ENCODE measurements at places on chromosomes 6 and 20. TPM values are rescaled to one million over a fixed set of nuclear protein-coding genes. Genes with fewer than 3 reads are reported as not detected.

- DNase-seq: no peak
- H3K4me3 ChIP-seq: no peak overlapping the region
- no peak overlapping the region for H3K27ac ChIP-seq
- H3K36me3 ChIP-seq: no peaks in the 10 kb centered on the region
- no peaks in the 10 kb centered on the region for H3K4me1 ChIP-seq
- H3K27me3 ChIP-seq: peaks cover 5% of the 10 kb centered on the region
These were observed 67.5 kb upstream of the COL21A1 start for GRCh38 chr6:56314683-56315523.

DNA sequence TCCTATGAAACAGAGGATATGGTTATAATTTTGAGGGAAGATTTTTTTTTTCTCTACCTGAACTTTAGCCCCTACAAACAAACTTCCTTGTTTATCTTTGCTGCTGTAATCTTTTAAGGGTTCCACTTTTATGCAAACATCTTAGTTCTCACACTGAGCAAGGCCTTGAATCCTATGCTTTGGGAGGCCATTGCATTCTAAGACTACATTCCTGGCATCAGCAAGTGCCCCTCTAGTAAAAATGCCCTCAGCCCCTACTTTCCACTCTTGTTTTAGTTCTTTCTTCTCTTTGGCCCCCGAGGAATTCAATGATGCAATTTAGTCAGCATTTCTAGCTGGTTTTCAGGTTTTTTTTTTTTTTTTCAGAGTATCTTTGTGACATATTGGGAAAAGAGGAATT lies 8.1 kb upstream of the AHI1 start:
- no peak overlapping the region for H3K27ac ChIP-seq
- no peaks in the 10 kb centered on the region for H3K4me1 ChIP-seq
- no peaks in the 10 kb centered on the region for H3K27me3 ChIP-seq
- no peak for DNase-seq
- no peak overlapping the region for H3K4me3 ChIP-seq

DNA sequence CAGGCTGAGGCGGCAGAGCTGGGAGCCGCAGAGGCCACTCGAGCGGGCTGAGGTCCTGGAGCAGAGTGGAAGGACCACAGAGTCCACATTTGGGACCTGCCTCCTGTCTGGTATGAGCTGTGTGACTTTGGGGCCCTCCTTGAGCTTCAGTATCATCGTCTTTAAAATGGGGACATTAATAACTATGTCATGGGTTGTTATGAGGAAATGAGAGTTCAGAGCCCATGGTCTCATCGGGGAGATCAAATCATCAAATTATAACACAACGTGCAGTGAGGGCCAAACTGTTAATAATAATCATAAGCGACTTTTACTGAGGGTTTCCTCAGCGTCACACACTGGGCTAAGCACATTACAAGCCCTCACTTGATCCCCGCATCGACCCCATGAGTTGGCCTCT lies 49.9 kb upstream of the CCDC167 start:
- no peak overlapping the region for H3K27ac ChIP-seq
- peaks cover 13% of the 10 kb centered on the region for H3K4me1 ChIP-seq
- H3K27me3 ChIP-seq: no peaks in the 10 kb centered on the region
- H3K4me3 ChIP-seq: no peak overlapping the region
- DNase-seq: no peak

GRCh38 chr20:57006411-57007170 lies 259.9 kb downstream of the BMP7 start:
- peak overlapping the region; percentile 7 for H3K4me3 ChIP-seq
- no peak for DNase-seq
- H3K36me3 ChIP-seq: no peaks in the 10 kb centered on the region
- H3K4me1 ChIP-seq: peaks cover 60% of the 10 kb centered on the region
- no peaks in the 10 kb centered on the region for H3K27me3 ChIP-seq

DNA sequence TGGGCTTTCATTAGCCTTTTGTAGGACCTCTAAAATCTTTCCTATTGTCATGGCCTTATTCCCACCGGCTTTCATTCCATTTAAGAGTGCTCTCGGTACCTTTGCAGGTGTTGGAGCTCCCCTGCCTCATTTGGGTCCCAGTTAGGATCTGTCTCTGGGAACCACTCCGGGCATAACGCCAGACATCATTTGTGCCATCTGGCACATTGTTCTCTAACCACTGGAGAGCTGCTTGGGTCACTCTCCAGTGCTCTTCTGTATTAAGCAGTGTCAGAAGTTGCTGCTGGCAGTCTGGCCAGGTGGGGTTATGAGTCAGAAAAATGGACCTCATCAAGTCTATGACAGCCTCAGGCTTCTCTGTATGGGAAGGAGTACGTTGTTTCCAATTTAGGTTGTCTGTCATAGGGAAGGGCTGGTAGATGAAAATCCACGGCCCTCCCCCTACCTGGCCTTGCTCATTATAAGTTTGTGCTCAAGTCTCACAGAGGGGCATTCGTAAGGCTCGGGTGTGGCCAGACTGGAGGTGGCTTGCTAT lies 62.9 kb upstream of the MOCS1 start:
- H3K27me3 ChIP-seq: no peaks in the 10 kb centered on the region
- H3K4me3 ChIP-seq: no peak overlapping the region
- H3K36me3 ChIP-seq: peaks cover 2% of the 10 kb centered on the region
- DNase-seq: peak; percentile 62

DNA sequence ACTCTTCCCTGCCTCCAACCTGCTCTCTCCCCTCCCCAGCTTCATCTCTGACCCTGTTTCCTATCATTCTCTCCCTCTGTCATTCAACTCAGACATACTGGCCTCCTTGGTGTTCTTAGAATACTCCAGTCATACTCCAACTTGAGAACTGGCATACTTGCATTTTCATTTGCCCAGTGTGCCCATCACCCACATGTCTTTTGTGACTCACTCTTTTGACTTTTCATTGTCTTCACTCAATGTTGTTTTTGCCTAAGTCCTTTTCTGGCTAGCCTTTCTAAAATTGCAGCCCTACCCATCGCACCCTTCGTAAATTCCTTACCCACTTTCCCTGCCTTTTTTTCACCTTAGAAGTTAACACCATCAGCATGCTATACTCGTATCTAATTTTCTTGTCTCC lies 77.0 kb upstream of the CD2AP start:
- no peak for DNase-seq
- H3K4me1 ChIP-seq: no peaks in the 10 kb centered on the region
- no peak overlapping the region for H3K4me3 ChIP-seq
- no peaks in the 10 kb centered on the region for H3K27me3 ChIP-seq
- no peak overlapping the region for H3K27ac ChIP-seq

DNA sequence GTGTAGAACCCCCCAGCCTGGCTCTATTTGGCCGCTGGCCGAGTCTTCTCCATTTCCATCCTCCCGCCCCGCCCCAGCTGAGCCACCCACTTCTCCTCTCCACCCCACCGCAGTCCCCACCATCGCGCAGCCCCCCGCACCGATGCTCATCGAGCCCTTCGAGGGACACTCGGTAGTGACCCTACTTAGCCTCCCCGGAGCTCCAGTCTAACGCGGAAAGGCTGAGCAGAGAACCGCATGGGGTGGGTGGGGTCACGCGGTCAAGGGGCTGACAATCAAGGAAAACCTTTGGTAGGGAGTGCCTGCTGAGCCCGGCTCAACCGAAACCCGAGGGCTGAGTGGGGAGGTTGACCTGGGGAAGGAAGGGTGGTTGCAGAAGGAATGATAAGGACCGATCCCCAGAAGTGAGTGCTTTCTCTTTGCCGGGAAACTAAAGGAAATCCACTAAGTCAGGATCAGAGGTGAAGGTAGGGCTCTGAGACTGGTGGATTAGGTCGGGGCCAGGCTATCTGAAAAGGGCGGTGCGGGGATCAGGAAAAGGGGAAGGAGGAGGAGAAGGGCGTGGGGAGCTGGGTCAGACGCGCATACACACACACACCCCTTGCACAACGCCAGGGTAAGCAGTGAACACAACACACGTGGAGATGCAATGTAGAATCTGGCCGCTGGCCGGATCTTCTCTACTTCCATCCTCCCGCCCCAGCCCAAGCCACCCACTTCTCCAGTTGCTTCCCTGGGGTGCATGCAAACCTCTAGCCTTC lies 49.8 kb downstream of the CPXM1 start:
- DNase-seq: peak; percentile 67
- peaks cover 64% of the 10 kb centered on the region for H3K27me3 ChIP-seq
- H3K27ac ChIP-seq: no peak overlapping the region

The SLC17A1 gene
- not detected for total RNA-seq

The BNIP5 gene
- not detected for total RNA-seq

The DLK2 gene
- not detected for total RNA-seq
